ENCODE measurements at places on chromosomes 16 and 17.

GRCh38 chr17:79822583-79823124 lies 16.6 kb downstream of the CBX4 start:
- DNase-seq = no peak

DNA sequence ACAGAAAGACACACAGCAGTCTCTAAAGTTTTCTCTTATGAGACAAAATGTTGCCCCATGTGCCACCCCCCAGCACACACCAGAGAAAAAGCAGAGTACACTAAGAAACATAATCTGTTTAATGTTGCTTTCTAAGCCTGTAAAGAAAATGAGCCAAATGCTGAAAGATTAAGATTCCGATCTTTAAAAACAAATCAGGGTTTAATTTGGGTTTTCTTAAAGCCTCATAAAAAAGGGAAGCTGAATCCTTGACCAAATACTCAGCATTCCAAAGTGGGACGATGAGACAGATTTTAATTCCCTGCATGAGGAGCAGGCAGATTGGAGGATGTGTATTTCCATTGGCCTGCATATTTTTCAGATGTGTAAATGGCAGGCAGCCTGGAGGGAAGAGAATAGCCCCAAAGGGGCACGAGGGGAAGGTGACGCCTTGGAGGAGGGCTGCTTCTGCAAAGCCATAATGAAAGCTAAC lies 118.4 kb downstream of the COPRS start:
- DNase-seq = peak; percentile 97

GRCh38 chr17:50274142-50274896 lies at the start of gene TMEM92:
TMEM92 (plus strand) TSS chr17:50274466; CDS start chr17:50274502, 36 bp downstream.
- DNase-seq = no peak

DNA sequence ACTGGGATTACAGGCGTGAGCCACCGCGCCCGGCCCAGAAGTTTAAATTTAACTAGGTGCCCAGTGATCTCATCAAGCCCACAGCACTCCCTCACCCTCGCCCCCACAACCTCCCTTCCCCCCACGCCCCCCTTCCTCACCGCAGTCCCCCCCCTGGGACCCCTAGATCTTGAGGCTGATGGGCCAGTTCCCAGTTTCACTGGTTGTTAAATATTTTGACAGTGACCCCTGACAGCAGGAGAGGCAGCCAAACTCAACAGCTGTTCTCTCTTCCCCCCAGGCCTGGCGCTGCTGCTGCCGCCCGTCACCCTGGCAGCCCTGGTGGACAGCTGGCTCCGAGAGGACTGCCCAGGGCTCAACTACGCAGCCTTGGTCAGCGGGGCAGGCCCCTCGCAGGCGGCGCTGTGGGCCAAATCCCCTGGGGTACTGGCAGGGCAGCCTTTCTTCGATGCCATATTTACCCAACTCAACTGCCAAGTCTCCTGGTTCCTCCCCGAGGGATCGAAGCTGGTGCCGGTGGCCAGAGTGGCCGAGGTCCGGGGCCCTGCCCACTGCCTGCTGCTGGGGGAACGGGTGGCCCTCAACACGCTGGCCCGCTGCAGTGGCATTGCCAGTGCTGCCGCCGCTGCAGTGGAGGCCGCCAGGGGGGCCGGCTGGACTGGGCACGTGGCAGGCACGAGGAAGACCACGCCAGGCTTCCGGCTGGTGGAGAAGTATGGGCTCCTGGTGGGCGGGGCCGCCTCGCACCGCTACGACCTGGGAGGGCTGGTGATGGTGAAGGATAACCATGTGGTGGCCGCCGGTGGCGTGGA lies 15.6 kb downstream of the QPRT start:
- no peak for DNase-seq

GRCh38 chr16:17224879-17225281 lies 245.9 kb downstream of the XYLT1 start:
- DNase-seq = peak; percentile 94
